ENCODE measurements at places on chromosomes 7 and 10.
A peak's percentile ranks its signal among the peaks of the same experiment; 100 is the strongest.

GRCh38 chr7:31957090-31957720, 113.0 kb downstream of the PDE1C start:
- no peak for DNase-seq

DNA sequence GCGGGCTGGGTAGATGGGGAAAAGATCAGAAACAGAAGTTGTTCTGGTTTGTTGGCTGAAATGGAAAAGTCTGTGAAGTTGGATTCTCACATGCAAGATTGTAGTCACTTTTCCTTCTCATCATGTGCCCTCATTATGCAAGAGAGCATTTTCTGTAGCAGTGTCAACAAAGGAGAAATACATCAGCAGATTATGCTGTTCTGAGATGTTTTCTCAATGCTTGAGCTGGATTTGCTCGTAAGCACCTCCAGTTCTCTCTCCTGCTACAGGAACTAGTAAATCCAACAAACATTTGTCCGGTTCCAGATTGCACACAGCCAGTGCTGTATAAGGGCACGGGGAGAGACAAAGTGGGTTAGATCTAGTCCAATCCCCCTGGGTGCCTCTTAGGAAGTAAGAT, 90.0 kb downstream of the GATA3 start:
- no peak for DNase-seq

GRCh38 chr10:48667960-48668590, 16.6 kb upstream of the WDFY4 start:
- no peak for DNase-seq

- no peak for DNase-seq
These were observed 1205.2 kb upstream of the AUTS2 start for GRCh38 chr7:68393051-68393450.

GRCh38 chr10:94088926-94089381, 95.2 kb downstream of the PLCE1 start:
- DNase-seq: no peak

- DNase-seq: no peak
These were observed 803.5 kb downstream of the MAGI2 start for GRCh38 chr7:78649976-78650375.

DNA sequence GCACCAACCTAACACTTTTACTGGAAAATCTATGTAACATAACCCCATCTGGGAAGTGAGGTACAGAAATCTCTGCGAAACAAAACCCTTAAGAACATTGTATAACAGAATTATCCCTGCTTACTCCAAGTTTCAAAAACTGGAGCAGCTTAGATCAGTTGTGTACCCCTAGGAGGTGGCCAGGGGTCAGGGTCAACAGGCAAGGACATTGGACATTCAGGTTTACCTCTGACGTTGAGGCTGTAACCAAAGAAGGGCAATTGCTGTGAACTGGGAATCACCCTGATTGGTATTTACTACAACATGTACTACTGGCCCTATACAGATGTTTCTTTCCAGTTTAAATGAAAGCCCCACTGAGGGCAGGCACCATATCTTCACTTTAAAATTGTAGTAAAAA, 13.1 kb downstream of the SFXN3 start:
- DNase-seq: peak; percentile 37

DNA sequence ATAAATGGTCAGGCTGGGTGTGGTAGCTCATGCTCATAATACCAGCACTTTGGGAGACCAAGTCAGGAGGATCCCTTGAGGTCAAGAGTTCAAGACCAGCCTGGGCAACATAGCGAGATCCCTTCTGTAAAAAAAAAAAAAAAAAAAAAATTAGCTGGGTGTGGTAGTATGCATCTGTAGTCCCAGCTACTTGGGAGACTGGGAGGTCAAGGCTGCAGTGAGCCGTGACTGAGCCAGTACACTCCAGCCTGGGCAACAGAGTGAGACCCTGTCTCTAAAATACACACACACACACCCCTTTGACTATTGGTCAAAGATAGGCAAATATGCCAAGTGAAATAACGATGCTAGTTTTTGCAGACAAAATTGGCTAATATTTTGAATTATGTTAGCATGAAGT, 80.6 kb downstream of the IGF2BP3 start:
- DNase-seq: no peak

GRCh38 chr7:16561943-16562342, 35.3 kb downstream of the LRRC72 start:
- DNase-seq: no peak

DNA sequence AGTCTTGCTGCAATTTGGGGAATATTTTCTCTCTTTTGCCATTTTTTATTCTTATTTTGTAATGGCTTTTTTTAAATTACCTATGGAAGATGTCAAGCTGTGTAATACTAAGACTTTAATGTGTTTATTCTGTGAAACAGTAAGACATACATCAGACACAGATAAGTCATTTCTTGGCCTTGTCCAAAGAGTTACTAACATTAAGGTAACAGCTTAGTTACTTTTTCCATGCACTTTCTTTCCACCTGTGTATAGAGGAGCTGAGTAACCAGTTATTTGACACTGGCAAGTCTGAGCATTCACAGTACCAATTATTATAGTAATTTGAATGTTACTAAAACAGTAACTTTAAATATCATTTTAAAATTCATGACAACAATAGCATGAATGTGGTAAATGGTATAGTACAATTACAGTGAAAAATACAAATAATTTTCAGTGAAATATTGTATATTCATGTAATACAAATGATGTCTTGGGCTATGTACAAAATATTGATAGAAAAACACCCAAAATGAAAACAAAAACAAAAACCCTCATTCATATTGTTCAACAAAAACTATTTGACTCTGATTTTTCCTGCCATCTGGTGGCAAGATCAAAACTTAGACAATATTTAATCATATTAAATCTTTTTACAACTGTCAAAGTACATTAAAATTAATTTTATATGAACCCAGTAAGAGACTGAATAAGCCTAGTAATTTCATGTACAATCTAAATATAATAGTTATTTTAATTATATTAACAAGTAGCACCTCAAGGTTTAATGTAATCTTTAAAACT, 259.8 kb upstream of the SEMA3A start:
- DNase-seq: no peak
